ENCODE measurements at places on chromosomes 6 and 20.

DNA sequence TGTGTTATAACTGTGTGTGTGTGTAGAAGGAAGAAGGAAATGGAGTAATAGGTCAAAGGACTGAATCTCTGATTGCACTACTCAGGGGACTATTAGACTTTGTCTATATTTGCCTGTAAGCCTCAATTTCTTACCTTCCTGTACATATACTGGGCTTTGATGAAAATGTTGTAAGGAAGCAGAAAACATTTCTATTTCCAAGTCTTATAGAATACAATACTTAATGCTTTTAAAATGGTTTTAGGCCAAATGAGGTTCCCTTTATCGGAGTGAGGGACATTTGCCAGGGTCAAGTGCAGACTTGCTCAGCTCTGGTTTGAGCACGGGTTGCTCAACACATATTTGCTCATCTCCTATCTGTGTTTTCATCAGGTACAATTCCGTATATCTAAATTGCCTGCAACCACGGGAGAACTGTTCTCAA is 28.3 kb downstream of the MEP1A start:
- DNase-seq: no peak

- DNase-seq: no peak
These were observed 88.8 kb downstream of the CD24 start for GRCh38 chr6:106885679-106886078.

GRCh38 chr6:131004936-131005335 is 58.1 kb downstream of the EPB41L2 start:
- DNase-seq: no peak

- DNase-seq: no peak
These were observed 110.8 kb downstream of the MYLK4 start for GRCh38 chr6:2639896-2640295.

DNA sequence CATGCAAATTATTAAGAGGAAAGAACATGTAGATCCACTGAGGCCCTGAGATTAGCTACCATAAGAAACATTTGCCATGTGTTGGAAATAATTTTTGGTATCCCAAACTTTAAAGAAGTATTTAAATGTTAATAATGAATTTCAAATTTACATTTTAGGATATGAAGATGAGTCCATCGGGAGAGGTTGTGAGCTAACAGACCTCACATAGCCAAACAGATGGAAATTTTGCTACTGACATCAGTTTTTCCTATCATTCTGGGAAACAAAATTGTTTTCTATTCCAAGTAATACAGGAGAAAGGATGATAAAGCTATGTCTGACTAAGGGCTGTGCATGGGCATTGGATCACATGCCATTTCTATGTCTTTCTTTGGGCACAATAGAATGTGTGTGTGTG is 809.6 kb downstream of the TENT5A start:
- DNase-seq: no peak

DNA sequence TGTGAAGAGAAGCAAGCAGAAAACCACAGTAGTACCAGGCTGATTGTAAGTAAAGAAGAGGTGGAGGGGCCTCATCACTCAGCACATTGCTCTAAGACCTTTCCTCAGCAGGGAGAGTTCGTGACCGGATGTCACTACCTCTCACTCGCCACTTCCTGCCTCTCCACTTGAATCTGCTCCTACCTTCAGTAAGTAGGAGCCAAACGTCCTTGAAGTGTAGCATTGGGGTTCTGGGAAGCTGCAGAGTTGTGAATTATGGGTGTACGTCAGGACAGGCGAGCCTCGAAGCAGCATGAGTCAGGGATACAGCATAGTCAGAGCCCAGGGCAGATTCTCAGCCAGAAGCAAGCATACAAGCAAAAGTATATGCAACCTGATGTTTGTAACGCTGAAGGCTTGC is 224.9 kb downstream of the PHACTR1 start:
- no peak for DNase-seq

GRCh38 chr6:96626759-96627364 is 63.9 kb downstream of the FHL5 start:
- no peak for DNase-seq

DNA sequence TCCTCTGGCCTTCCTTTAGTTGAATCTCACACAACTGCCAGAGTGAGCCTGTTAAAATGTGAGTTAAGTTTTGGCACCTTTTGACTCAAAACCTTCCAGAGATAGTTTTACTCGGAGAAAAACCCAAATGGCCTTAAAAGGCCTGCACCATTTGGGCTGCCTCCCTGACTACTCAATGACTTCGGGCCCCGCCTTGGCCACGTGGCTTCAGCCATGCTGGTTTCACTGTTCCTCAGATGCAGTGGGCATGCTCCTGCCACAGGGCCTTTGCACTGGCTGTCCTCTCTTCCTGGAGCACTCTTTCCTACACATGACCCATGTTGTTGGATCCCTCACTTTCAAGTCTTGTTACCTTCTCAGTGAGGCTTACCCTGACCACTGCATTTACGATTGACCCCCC is 18.3 kb downstream of the VEGFA start:
- no peak for DNase-seq

- no peak for DNase-seq
These were observed 33.5 kb upstream of the MANEA start for GRCh38 chr6:95543798-95544197.

- DNase-seq: no peak
These were observed 20.8 kb downstream of the DUSP22 start for GRCh38 chr6:313087-313486.

GRCh38 chr6:23797041-23797440 is 329.0 kb upstream of the NRSN1 start:
- no peak for DNase-seq

Measured in DND-41 (cell line).